Activated naive CD4-positive, alpha-beta T cell treated with anti-CD3 and anti-CD28 coated beads, Interleukin-2, amount 10 ng/mL, durations not matched to agents 7 days and 5 days (primary cell): ENCODE measurements at places on chromosomes 12 and 14.

DNA sequence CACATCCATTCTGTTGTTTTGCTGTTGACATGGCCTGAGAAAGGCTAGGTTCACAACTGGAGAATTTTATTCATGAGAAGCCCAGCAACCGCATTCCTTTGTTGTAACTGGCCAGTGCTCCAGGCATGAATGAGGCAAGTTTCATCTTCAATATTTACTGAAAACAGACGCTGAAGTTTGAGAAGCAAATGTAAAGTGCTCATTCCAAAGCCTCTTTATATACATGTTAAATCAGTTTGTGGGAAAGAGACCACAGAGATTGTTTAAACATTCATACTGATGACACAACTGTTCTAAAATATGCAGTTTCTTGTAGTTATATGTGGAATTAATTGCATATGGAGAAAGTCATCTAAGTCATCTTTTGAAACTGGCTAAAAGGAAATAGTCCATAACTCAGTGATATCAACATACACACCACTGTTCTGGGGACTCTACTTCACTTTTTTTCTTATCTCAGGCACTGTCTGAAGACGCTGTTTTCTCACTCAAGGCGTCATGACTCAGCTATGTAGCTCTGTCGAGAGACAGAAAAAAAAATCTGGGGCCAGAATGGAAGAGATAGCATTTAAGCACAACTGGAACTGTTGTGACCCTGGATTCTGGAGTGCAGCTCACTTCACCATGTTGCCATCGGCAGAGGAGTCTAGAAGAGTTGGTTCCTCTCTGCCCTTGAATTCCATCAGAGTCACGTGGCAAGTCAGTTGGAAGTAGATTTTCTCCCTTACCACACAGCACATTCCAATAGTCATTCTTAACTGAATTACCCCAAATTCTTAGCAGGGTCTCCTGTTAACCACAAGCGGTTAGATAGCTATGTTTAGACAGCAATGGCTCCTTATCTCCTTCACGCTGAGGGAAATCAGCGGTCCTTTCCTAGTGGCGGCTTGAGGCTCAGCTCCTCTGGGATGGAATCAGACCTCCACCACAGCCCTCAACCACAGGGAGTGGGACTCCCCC, 258.4 kb upstream of the HMGA2 start:
- no peaks in the 10 kb centered on the region for H3K36me3 ChIP-seq
- no peak overlapping the region for H3K27ac ChIP-seq
- H3K4me3 ChIP-seq = no peak overlapping the region

DNA sequence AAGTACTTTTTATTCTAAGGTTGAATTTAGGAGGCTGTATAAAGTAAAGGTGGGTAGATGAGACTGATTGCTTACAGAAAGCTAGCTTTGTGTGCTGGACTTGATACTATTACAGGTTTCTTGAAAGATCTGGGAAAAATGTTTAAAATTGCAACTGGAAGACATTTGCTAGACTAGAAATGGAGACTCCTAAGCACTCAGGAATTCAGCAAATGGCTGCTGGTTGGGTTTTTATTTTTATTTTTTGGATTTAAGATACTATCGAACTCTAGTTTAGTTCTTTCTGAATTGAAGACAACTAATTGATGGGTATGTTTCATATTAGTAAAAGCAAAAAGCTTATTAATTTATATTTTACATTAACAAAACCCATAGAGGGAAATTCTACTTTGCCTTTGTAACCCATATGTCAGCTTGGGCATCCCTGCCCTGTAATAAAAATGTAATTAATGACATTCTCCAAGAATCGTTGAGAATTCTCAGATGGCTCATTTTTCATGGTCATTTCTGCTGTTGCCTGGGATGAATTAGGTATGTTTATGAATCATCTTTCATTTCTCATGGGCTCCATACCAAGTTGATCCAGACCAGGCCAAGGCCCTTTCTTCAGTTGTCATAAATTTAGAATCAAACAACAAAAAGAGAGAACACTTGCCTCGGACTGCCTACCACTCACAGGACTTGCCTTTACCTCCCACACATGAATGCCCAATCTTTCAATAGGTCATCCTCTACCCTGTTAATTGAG, 102.1 kb downstream of the ERGIC2 start:
- DNase-seq = no peak
- no peaks in the 10 kb centered on the region for H3K4me1 ChIP-seq
- H3K27ac ChIP-seq = no peak overlapping the region
- no peak overlapping the region for H3K4me3 ChIP-seq
- no peaks in the 10 kb centered on the region for H3K27me3 ChIP-seq

DNA sequence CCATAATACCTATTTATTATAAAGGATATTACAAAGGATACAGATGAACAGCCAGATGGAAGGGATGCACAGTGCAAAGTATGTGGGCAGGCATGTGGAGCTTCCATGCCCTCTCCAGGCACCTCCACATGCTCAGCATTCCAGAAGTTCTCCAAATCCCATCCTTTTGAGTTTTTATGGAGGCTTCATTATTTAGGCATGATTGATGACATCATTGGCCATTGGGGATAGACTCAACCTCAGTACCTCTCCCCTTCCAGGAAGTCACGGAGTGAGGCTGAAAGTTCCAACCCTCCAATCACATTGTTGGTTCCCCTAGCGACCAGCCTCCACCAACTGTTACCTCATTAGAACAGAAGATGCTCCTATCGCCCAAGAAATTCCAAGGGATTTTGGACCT, 156.4 kb downstream of the ATP23 start:
- H3K36me3 ChIP-seq = no peaks in the 10 kb centered on the region
- DNase-seq = no peak
- no peak overlapping the region for H3K4me3 ChIP-seq
- peaks cover 1% of the 10 kb centered on the region for H3K4me1 ChIP-seq
- no peak overlapping the region for H3K27ac ChIP-seq

- no peak for DNase-seq
- no peaks in the 10 kb centered on the region for H3K36me3 ChIP-seq
- H3K27me3 ChIP-seq = no peaks in the 10 kb centered on the region
- H3K4me1 ChIP-seq = no peaks in the 10 kb centered on the region
- no peak overlapping the region for H3K4me3 ChIP-seq
- no peak overlapping the region for H3K27ac ChIP-seq
These were observed 193.1 kb downstream of the SOX5 start for GRCh38 chr12:23756416-23756815.

DNA sequence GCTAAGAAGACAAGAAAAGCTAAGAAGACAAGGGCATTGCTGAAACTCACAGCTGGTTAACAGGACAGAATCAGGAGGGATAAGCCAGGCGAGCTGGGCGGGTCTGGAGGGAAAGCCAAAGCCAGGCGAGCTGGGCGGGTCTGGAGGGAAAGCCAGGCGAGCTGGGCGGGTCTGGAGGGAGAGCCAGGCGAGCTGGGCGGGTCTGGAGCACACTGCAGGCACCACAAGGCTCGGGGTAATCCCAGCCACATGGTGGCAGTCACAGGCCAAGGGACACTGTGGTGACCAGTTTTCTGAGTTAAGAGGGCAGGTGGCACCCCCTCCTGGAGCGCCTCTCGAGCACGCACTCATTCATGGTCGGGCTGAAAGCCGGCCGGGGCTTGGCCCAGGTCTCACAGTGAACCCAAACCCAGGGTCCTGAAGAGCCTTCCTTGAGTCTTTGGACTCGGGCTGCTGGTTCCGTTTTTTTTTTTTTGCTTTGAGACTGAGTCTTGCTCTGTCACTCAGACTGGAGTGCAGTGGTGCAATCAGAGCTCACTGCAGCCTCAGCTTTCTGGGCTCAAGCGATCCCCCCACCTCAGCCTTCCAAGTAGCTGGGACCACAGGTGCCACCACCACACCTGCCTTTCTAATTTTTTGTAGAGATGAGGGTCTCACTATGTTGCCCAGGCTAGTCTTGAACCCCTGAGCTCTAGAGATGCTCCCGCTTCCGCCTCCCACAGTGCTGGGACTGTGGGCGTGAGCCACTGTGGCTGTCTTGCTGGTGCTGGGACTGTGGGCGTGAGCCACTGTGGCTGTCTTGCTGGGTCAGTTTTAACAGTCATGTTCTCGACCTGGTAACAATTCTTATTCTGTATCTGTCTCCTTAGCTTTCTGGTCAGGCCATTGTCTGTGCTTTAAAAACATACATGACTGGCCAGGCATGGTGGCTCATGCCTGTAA, 40.2 kb downstream of the HSP90AA1 start:
- no peaks in the 10 kb centered on the region for H3K4me1 ChIP-seq
- no peak overlapping the region for H3K27ac ChIP-seq
- H3K27me3 ChIP-seq = no peaks in the 10 kb centered on the region
- H3K36me3 ChIP-seq = peaks cover 61% of the 10 kb centered on the region

GRCh38 chr12:54385251-54385914, 850 bp upstream of the ZNF385A start:
- H3K27ac ChIP-seq = no peak overlapping the region
- no peak for DNase-seq

DNA sequence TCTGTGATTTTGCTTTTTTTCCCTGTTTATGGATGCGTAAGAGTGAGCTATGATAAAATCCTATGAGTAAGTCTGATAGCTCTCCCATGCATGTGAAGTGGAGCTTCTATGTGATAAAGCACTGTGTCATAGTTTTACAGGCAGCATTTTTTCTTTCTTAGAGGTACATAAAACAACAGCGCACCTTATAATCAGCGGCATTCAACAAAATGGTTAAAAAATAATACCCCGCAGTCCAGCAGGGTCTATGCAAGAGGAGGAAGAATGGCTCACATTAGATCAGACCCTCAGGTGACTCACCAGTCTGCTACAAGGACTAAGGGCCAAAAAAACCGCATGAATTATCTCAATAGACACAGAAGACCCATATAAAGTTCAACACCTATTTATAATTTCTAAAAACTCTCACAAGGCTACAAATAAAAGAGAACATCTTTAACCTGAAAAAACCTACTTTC, 33.0 kb upstream of the TMEM179 start:
- DNase-seq = no peak
- H3K4me3 ChIP-seq = no peak overlapping the region
- H3K27me3 ChIP-seq = peaks cover 26% of the 10 kb centered on the region
- no peak overlapping the region for H3K27ac ChIP-seq
- peaks cover 4% of the 10 kb centered on the region for H3K4me1 ChIP-seq

DNA sequence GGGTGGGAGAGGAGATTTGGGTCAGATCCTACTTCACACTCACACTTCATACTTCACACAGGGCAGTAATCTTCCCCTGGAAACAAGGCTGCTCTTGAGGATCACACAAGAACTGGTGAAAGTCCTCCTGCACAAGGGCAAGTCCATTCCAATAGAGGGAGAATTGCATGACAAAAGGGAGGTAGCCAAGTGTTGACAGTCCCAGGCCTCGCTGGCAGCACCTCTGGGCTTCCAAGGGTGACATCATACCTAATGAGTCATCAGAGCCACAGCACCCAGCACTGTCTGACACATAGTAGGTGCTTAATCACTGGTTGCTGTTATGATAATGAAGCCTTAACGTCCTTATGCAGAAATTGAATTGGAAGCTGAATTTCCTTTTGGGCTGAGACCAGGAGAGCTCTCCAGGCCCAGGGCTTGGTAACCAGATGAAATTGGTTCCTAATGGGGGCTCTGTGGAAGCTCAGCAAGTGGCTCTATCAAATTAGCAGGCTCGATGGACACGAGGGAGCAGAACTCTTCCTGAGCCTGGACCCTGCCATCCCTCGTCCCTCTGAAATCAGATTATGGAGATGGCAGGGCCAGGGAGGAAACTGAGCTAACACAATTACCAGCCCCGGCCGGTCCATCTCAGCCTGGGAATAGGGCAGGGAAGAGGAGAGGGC, 58.8 kb upstream of the ACTN1 start:
- H3K27ac ChIP-seq = no peak overlapping the region
- no peak overlapping the region for H3K4me3 ChIP-seq
- H3K36me3 ChIP-seq = no peaks in the 10 kb centered on the region

DNA sequence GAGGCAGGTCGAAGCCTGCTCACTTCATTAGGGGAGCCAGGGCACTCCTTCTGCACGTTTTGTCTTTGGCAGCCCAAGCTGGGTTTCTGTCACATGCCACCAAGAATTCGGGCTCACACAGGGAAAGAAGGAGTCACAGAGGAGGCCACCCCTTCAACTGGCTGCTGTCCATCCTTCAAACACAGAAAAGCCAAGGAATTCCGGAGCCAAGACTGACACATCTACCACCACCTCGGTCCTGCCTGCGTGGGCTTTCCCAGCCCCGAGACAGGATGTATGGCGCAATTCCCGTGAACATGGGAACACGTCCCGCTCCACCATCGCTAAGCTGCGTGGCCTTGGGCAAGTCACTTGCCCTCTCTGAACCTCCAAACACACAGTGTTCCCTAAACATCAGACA, 70.4 kb downstream of the NCOR2 start:
- H3K4me1 ChIP-seq = peaks cover 23% of the 10 kb centered on the region
- DNase-seq = no peak
- H3K36me3 ChIP-seq = peaks cover 3% of the 10 kb centered on the region
- no peak overlapping the region for H3K27ac ChIP-seq
- no peak overlapping the region for H3K4me3 ChIP-seq

GRCh38 chr14:23513818-23514643, 37.5 kb downstream of the ZFHX2 start:
- no peak overlapping the region for H3K4me3 ChIP-seq
- H3K4me1 ChIP-seq = peaks cover 9% of the 10 kb centered on the region
- H3K36me3 ChIP-seq = no peaks in the 10 kb centered on the region
- peaks cover 10% of the 10 kb centered on the region for H3K27me3 ChIP-seq
- peak overlapping the region; percentile 16 for H3K27ac ChIP-seq

DNA sequence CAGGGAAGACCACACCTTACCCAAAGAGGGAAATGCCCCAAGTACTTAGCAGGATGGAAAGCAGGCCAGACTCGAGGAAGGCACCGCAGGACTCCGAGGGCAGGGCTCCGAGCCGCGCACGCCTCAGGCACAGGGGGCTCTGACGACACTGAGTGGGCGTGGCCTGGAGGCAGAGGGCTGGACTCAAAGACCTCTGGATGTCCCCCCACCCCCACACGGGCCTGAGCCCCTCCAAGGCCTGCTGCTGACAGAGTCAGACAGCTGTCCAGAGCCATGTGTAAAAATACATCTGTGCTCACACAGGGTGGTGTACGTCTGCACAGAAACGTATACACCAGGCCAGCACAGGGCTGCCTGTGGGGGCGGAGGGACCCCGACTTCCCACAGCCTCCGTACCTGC, 1.4 kb downstream of the AKT1 start:
- peak; percentile 63 for DNase-seq
- peak overlapping the region; percentile 86 for H3K4me3 ChIP-seq
- peaks cover 47% of the 10 kb centered on the region for H3K4me1 ChIP-seq
- H3K27me3 ChIP-seq = peaks cover 33% of the 10 kb centered on the region
- H3K36me3 ChIP-seq = peaks cover 15% of the 10 kb centered on the region

DNA sequence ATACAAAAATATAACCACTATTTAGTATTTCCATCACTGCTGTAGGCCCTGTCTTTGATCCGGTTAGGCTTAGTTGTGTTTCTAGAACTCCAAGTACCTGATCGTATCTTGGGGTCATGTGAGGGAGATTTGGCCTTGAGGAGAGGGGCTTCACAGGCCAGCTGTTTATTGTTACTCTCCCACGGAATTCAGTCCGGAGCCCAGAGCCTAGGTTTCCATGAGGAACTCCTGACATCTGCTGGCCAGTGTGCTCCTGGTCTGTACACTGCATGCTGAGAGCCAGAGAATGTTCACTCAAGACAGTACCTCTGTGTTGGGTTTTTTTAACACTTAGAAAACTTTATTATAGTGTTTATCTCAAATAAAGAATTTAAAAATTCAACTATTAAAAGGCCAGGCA, 341.0 kb upstream of the TMEM132C start:
- H3K27ac ChIP-seq = no peak overlapping the region
- DNase-seq = no peak
- H3K27me3 ChIP-seq = no peaks in the 10 kb centered on the region
- H3K4me1 ChIP-seq = no peaks in the 10 kb centered on the region
- no peaks in the 10 kb centered on the region for H3K36me3 ChIP-seq
